ENCODE measurements at places on chromosomes 12 and 14.

- no peak for DNase-seq
These were observed 684 bp upstream of the KLRF2 start for GRCh38 chr12:9880532-9881078.

- DNase-seq: no peak
These were observed 69.4 kb downstream of the ACSM4 start for GRCh38 chr12:7373226-7373625.

GRCh38 chr12:69065775-69066174, 132.8 kb upstream of the CPM start:
- DNase-seq: no peak

DNA sequence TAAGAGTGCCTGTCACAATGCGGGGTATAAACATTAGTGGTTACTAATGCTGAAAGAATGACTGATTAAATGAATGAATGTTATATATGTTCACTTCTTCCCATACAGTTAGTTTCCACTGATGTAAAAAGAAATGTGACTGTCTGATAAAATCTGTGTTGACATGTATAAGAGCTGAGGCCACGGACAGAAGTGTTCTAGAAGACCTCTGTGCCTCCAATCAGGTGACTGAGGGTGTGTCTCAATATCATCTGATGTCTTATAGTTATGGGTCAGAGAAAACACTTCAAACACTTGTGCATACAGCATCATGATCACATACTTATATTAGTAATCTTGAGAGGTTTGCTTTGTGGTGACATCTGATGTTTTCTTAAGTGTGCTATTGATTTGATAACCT, 183.4 kb downstream of the TTC7B start:
- DNase-seq: no peak

- no peak for DNase-seq
These were observed 297.5 kb upstream of the SOX5 start for GRCh38 chr12:24246934-24247333.

GRCh38 chr12:91250273-91250665, 67.7 kb upstream of the DCN start:
- no peak for DNase-seq

GRCh38 chr12:54358191-54358944, 5.9 kb downstream of the GPR84 start:
- DNase-seq: no peak

DNA sequence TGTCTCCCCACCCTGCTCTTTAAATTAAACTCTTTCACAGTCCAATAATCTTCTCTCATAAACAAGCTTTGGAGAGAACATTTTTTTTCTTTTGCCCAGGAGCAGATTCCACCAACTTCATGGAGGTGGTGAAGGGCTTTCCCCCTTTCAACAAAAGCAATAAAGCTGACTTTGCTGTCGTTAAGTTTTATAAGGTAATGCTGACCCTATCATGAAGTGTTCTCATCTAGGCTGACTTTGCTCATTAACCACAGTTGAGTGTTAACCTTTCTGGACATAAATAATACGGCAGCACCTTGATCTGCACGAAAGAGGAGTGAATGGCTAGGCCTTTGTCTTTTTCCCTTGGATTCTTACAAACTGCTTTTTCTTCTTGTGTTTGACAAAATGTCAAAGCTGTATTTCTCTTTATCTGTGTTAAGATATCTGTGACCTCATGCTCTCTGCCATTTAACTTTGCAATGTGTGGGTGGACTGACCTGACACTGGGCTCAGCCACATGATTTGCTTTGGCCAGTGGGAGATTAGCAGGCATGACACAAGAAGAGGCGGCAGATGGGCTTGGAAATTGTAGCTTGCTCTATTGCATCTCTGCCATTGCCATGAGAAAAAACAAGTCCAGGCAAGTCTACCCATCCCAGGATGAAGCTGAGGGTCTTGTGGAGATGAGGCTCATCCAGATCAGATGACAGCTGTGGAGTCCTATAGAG, 470.9 kb upstream of the CCDC196 start:
- no peak for DNase-seq

GRCh38 chr14:25042362-25043299, 7.3 kb downstream of the STXBP6 start:
- peak; percentile 31 for DNase-seq

DNA sequence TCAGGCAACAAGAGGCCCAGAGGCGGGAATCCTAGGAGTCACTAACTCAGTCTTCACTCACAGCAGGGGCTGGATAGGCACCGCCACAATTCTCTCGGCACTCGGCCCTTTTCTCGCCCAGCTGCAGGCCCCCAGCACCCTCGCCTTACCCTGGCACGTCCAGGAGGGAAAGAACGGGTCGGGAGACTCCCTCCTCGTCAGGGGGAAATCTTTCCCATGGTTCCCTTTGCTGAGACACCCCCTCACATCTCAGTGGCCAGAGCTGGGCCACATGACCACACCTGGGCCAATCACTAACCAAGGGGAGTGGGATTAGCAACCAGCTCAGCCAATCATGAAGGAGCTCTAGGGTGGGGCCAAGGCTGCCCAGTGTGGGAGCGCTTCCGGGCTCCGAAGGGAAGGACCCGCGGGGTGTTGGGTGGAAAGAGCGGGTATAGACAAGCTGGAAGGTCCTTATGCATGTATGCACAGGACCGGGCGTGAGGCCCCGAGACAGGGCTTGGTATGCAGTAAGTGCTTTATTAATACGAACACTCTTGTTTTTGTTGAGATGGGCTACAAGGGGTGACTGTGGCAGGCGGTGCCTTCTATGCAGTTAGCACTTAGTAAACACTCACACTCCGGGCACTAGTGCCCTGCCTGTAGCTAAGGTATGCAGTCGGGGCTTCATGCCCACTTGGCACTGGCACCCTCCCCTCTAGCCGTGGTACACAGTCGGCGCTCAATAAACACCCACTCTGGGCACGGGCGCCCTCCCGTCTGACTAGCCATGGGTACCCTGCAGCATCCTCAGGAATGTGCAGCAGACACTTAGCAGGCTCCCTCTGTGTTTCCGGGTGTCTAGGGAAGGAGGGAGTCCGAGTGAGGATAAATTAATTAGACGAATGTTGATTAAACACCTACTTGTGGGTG, 40.3 kb downstream of the ADGRD1 start:
- peak; percentile 14 for DNase-seq

GRCh38 chr12:4269279-4269991, 4.1 kb upstream of the CCND2 start:
- DNase-seq: peak; percentile 90

GRCh38 chr12:127811988-127812387, 455.0 kb upstream of the TMEM132C start:
- peak; percentile 45 for DNase-seq

DNA sequence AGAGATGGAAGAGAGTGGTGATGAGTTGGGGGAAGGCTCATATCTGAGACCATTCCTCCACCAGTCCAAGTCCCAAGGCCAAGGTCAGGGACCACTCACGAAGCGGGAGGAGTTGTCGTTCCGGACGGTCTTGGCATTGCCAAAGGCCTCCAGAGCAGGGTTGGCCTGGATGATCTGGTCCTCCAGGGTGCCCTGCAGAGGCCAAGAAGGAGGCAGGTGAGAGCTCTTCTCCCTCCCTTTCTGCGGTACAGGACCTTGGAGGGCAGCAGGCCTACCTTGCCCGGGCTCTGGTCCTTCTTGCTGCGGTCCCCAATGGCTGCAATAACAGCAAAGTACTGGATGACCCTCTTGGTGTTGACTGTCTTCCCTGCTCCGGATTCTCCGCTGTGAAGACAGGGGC, 4.0 kb downstream of the MYH7 start:
- no peak for DNase-seq

DNA sequence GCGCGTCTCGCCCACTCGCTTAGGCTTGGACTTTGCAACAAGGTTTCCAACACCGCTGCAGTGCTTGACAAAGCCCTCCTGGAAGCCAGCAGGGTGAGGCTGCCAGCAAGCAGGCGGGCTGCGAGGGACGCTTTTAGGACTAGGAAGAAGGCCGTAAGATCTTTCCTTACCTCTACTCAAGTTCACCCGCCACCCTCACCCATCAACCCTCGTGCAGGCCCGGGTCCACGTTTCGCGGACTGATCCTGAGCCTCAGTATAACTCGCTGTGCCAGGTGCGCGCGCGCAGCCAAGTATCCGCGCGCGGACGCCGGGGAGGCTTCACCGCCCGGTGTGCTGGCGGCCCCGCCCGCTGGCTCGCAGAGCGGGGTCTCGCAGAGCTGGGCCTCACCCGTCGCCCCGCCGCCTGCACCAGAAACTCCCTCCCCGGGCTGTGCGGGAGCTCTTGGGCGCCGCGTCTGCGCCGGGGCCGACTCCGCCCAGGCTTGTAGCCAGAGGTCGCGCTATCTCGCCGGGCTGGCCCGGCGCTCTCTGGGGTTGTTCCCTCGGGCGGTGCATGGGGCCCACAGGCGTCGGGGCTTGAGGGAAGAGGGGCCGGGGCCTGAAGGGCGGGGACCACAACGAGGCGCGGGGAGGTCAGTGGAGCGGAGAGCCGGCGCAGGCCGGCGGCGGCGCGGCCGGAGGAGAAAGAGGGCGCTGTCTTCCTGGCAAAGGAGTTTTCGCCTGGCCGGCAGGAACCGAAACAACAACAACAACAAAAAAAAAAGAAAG, 7.6 kb upstream of the SIX1 start:
- DNase-seq: no peak

DNA sequence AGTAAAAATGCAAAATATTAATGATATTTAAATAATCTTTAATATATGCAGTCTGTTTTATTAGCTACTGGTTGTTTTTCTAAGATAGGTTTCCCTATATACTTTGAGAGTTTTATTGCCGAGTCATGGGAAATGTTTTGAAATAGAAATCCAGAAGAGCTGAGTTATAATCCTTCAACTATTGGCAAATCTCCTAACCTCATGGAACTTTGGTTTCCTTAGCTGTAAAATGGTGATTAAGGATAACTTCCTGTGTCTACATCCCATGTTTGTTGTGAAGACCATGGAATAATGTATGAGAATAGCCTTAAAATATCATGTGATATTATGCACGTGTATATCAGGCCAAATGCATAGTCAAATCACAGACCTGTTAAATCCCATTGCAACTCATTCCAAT, 51.0 kb downstream of the UNC79 start:
- no peak for DNase-seq

DNA sequence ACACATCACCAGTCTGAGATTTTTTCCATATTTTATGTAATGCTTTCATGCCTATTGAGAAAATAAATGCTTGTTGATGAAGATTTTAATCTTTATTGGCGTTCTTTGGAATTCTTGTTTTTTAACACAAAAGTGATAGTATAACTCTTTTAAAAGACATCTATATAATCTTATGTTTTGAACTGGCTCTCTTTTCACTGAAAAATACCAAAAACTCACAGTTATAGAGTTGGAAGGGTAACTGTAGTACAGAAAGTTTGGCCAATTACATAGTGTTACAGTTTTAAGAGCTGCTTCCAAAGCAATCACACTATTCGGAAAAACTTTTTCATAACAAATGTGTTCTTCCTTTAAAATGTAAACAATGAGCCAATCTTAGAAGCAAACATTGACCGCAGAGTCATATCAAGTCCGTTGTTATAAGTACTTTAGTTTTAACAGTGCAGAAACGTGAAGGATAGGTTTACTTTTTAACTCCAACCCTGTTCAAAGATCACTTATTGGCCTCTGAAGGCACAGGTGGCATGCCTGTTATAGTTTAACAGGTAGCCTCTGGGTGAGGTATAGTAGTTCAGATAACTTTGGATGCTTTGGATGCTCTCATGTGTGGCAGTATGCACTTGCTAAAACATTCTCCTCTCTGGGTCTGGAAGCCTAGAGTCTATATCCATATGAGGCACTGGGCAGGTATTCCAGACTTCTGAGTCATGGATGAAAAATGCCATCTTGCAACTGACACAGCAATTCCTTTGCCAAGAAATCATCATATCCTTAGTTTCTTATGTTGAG, 12.1 kb upstream of the NTN4 start:
- DNase-seq: no peak

DNA sequence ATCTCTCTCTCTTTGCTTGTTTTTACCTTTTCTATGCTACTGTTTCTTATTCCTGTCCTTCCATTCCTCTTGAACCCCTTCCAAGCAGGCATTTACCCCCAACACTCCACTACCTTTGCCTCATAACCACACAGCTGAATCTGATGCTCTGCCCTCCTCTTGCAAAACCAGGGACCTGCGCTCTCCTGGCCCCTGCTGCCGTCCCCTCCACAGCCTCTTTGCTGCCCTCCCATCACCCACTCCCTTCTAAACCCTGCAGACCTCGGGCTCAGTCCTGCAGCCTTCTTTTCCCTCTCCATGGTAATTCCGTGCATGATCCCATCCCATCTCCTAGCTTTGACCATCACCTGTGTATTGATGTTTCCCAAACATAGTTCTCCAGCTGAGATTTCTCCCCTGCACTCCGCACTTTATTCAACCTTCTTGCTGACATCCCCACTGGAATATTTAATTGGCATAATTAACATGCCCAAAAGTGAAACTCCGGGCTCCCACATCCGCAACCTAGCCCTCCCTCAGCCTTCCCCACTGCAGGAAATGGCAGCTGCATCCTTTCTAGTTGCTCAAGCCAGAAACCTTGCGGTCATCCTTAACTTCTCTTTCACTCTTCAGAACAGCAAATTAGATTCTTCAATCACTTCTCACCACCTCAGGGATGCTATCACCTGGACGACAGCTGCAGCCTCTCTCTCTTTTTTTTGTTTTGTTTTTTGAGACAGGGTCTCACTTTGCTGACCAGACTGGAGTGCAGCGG, 16.0 kb downstream of the FIGNL2 start:
- DNase-seq: no peak

GRCh38 chr12:132404435-132404855, 75.1 kb upstream of the GALNT9 start:
- no peak for DNase-seq

DNA sequence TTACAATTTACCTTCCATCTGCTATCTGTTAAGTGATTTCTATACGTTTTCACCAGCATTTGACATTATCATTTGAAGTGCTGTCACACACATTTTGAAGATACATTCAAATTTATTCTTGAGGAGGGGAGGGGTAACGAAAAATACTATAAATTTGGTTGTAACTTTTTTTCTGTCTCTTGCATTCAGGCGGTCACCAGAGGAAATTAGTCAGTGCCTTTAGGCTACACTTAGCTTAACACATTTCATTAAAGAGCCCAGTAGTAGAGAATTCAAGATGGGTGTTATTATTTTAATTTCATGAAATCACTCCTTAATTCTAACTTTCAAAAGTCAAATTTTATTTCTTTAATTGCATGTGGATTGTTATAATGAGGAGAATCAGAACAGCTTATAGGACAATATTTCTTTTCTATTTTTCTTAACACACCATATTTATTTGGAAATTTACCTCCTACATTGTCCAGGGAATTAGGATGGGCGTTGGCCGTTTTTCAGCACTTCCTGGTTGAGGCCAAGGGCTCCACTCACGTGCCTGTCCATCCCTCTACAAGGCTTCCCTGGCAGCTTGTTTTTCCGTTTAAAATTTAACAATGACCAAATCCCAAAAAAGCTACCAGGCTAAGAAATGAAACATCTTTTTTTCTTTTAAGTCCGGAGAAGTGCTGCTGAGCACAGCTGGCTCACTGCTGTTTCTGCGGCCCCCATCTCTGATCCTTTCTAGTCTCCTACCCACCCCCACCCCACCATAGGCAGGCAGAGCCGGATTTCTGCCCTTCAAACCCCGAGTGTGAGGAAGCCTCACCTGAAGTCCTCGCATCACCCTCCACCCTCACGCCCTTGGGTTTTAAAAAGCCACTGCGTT, 1.1 kb upstream of the FAR2 start:
- DNase-seq: peak; percentile 62

Measured in left cardiac atrium (tissue), 4 donors.